ENCODE measurements at places on chromosomes 2 and 18.

DNA sequence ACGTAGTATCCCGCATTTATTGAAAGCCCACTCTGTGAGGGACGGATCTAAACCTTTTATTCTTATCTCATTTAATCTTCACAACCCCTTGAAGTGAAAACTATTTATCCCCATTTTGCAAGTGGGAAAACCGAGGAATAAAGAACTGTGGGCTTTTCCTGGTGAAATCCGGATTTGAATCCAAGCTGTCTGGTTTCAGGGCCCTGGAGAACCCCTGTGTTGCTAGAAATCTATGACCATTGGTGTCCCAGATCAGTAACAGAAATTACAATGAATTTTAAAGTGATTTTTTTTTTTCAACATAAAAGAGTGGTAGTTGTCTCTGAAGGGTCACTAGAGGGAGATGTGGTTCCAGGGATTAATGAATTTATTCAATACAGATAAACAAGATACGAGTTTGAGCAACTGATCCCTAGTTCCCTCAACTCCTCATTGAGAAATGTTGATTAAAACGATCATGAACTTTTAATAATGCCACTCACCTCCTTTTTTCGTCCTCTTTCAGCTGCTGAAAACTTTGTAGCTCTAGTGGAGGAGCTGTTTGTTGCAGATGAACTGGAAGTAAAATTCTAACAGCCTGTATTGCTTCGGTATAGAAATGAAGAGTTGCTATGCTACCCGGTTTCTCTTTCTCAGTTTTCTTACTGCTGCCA lies 940 bp downstream of the XRCC5 start:
- DNase-seq = peak; percentile 81

GRCh38 chr2:147033044-147033443 lies 811.8 kb upstream of the ACVR2A start:
- DNase-seq = no peak

DNA sequence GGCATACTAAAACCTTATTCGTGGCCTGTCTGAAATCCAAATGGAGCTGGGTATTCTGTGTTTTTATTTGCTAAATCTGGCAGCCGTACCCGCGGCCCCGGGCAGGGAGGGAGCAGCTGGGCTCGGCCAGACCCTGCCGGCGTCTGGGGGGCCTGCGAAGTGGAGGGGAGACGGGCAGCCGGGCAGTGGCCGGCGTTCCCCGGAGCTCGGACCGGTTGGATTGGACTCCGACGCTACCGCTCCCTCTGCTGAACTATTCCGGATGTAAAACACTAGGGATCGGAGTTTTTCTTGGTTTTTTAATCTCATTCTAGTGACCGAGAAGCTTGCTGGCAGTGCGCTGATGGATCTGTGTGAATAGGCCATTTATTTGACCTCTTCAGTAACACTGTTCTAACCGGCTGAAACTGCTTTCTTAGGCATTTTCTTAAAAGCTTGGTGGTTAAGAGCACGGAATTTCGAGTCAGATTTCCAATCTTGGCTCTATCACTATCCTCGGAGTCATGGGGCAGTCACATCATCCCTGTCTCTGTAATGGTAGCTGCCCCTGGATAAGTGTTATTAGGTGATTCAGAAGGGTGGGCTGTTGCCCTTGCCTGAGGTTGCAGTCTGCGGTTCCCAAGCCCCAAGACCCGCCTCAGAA lies 694 bp downstream of the UNC50 start:
- peak; percentile 65 for DNase-seq

DNA sequence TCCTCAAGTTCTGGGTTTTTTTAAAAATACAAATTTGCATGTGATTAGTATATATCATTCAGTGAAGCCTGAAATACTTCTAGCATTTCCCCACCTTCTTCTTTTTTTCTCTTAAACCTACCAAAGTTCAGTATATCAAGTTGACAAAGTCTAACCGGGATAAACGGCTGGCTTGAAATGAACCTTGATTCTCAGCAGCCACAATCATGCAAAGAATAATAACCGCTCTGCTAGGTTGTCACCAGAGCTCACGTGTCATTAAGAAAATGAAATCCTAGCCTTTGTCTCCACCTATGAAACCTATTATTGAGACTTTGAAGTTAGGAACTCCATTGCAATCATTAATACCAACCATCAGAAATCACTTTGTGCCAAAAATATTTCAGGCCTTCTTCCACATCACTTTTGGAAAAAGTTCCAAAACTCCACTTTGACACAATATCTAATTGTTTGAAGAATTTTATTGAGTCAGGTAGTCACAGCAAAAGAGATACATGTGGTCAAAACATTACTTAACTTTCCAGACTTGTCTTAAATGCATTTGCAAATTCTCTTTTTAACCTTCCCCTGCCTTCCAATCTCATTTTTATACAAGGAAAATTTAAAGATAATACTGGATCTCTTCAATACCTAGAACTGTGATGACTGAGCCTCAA lies 285.6 kb upstream of the ACVR2A start:
- no peak for DNase-seq

DNA sequence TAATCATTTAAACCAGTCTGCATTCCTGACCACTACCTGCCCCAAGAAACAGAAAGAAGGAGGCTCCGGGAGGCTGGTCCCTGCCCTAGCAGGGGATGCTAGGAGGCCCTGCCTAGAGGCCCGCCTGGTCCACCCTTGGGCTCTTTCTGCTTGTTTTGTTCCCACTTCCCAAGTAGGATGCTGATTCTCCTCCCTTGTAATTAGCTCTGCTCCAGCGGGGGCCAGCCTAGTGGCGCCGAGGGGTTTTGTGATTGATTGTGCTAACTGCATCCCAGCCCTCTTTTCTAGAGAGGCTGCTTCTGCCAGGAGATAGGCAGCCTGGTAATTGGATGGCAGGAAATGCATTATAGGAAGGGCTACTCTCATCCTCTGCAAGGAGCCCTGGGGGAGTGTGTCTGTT lies 220.0 kb downstream of the LOXHD1 start:
- DNase-seq = no peak

DNA sequence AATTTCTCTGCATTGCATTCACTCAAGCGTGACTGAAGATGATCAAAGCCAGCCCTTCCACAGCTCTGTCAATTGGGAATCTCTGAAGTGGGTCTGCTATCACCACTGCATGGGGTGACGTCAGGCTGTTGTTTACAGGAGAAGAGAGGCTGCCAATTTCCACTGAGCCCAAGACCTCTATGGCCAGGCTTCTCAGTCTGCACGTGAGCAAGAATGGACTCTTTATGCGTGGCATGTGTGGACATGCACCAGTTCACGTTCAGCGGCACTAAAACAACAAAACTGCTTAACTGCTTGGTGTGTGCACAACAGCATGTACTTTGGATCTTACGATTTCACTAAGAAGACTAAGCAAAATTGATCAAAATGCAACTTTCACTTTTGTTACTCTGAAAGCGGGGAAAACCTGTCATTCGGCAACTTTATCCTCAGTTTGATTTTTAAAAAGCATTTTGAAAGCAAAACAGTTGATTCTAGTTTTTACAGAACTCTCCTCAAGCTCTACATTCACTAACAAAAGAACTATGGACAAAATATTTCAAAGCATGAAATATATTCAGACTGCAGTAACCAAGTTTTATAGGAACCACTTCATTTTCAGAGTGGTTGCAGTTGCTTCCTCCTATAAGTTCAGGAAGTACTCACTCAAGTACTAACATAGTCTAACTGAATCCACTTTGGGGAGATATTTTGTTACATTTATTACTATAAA lies 77.0 kb upstream of the SERTAD2 start:
- peak; percentile 77 for DNase-seq

DNA sequence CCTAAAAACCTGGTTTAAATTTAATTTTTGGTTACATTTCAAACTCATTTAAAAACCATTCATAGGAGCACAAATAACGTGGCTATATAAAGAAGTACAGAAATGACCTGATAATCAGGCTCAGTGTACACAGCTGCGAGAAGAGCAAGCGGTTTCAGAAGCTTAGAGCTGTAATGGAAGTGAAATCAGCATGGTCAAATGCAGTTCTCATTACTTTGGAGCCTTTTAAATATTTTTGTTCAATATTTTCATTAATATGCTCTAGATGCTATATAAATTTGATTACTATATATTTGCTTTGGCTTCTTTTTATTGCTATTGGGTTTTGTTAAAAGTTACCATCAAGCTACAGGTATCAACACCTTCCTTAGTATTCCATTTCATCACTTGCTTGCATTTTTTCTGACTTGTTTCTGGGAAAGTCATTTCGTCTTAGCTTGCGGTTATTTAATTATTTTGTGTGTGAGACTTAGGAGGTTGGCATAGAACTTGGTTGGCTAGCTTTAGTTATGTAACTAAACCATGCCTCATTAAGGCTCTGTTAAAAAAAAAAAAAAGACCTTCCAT lies 58.7 kb downstream of the AFTPH start:
- no peak for DNase-seq

DNA sequence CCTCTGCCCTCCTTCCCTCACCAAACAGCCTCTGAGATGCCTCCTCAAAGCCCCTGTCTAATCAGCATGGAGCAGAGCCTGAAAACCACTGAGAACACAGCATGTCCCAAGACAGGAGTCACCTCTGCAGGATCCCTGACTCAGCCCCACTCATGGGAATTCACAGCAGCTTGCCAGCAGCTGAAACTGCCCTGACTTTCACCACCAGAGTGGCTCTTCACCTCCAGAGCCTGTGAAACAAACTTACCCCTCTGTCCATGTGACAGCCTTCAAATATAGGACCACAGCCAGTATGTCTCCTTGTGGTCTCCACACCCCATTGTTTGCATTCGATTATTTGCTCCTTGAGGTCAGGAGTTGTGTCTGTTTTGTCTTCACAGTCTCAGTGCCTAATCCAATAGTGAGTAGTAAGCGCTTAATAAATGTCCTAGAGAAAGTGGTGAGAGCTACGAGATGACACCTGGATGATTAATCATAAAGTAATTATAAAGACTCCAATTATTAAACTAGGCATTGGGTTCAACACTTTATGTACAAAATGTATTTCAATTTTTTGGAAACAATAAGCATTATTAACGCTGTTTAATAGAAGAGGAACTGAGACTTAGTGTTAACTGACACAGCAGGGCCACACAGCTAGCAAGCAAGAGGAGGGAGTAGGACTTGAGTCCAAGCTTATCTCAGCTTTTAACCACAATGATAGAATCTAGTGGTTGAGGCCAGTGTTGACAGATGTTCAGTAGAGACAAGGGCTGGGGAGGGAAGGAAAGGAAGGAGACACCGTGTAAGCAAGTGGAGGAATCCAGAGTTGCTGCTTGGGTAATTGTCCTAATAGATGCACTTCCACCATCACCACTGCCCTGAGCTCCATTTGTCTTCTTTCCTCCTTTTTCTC lies 358.7 kb upstream of the TNP1 start:
- peak; percentile 42 for DNase-seq

GRCh38 chr2:81481242-81481993 lies 1176.9 kb upstream of the LRRTM1 start:
- no peak for DNase-seq

DNA sequence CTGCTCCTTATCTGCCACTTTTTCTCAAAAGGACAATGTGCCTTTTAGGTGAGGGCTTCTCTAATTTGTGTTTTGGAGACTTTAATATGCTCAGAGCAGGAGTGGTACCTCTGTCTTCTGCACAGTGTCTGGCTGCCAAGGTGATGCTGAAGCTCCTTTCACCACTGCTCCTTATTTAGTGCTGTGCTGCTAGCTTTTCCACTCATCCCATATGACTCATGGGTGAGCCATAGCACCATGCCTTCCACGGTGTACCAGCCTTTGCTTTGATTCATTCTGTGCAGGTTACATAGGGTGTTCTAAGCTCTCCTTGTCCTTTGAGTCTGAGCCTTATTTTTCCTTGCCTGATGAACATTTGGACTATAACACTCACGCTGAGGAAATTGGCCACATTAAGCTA lies 202.4 kb downstream of the ARL6IP6 start:
- DNase-seq = no peak

DNA sequence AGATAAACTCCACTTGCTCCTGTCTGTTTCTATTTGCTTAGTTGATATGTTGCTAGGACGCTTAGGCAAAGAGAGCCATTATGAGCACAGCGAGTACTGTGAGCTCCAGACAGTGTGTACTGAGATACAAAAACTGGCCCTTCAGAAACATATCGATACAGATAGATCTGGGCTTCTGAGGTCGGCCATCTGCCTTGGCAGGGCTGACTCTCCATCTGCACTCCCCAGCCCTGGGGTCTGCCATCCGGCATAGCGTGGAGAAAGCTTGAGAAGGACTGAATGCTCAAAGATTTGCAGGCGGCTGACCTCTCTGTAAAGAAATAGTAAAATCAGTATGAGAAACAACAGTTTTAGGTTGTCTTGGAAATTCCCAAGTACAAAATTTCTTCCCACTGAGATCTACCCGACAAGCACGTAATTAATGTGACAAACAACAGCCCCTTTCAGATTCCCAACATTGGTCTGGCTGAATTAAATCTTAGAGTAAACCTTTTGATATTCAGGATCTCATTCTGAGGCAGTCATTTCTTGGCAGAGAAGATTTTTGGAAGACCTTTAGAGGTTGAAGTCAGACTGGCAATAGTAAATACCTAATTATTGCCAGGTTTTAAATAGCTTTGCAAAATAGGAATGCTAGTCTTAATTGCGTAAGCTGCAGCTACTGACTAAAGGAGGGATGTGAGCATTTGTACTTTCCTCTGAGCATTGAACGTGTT lies 127.4 kb downstream of the CHST9 start:
- no peak for DNase-seq

DNA sequence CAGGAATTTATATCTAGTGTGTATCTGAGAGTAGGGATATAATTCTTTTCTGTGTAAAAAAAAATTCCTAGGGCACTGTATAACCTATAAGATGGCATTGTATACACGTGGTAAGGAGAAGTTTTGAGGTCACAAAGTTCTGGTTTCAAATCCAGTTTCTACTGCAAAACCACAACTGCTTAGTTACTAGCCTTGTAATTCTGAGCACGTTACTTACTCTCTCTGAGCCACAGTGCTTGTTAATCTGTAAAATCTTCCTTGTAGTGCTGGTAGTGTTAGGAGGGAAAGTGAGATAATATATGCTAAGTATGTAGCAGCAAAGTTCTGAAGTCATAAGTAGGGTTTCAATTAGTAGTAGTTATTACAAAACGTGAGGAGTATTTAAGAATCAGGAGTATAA lies 175.4 kb downstream of the SATB2 start:
- DNase-seq = no peak

DNA sequence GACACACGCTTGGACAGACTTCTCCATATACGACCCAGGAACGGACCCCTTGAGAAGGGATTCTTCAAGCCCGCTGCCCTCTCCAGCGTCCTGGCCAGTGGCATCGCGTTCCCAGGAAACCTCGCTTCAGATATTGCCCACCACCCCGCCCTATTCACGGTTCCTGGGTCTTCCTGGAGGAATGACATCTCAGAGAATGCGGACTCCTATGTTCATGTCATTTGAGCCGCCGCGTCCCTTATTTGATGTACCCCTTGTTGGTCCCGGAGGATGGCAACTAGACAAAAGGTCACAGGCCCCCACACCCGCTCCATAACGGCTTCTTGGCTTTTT lies 588 bp upstream of the CCDC93 start:
- no peak for DNase-seq

DNA sequence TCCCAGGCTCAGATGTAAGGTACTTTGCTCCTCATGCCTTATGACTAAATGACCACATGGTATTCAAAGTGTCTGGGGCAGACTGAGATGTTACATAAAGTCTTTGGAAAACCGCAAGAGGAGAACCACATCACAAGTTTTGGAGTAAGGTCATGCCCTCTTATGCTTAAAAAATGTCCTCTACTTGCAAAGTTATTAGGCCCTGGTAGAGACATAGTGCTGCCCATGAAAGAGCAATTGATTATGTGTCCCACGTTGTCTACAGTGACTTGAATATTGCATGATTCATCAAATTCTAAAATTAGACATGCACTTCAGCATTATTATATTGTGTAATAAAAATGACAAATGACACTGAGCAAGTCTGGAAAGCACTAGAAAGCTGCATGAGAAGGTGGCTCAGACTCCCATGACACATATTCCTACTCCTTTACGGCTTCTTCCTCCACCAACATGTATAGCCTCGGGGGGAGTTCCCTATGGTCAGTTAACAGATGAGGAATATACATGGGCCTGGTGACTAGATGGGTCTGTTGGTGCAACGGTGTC lies 602.6 kb upstream of the VRK2 start:
- no peak for DNase-seq
